Natural killer cell (primary cell): ENCODE measurements at places on chromosomes 4 and X. TPM values are rescaled to one million over a fixed set of nuclear protein-coding genes. Genes with fewer than 3 reads are reported as not detected.

The CTAG1A gene
- total RNA-seq, result not detected

The MAGEA12 gene
- total RNA-seq, result not detected

The CT45A7 gene
- not detected for total RNA-seq

The CORIN gene
- total RNA-seq, result not detected
